NCI-H2029 treated with DMSO at 0.1 percent for 48 hours (cell line): ENCODE measurements at places on chromosomes 5 and 9.

- no peak for DNase-seq
These were observed 3.0 kb downstream of the RAD23B start for GRCh38 chr9:107286057-107286456.

DNA sequence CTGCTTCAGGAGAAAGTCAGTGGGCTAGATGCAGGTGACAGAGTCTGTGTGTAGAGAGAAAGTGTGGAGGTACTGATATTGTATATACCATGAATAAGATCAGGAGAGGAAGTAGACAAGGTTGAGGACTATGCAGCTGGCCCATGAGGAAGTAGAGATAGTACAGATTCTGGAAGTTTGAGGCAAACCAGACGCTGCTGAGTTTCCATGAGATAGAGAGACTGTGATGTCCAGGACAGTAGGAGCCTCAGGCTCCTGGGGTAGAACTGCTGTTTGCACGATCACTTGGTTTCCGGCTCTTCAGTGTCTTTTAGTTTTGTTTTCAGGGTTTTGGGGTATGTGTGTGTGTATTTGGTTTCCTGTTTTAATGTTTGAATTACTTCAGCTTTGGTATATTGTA lies 13.6 kb downstream of the OTULINL start:
- no peak for DNase-seq

DNA sequence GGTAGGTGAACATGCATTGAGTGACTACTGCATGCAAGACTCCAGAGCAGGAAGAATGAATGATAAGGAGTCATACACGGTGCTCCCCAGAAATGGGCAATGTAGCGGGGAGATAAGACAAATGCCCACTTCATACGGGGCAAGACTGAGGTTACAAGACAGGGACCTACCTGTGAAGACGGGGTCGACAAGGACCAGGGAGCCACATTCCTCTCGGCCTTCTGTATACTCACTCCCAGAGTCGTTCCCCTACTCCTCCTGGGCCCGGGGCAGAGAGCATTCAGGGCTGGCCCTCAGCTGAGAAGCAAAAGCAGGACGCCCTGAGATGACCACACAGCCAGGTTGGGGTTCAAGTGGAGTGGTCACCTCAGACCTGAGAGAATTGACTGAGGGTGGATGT lies 26.7 kb downstream of the PITX1 start:
- no peak for DNase-seq

DNA sequence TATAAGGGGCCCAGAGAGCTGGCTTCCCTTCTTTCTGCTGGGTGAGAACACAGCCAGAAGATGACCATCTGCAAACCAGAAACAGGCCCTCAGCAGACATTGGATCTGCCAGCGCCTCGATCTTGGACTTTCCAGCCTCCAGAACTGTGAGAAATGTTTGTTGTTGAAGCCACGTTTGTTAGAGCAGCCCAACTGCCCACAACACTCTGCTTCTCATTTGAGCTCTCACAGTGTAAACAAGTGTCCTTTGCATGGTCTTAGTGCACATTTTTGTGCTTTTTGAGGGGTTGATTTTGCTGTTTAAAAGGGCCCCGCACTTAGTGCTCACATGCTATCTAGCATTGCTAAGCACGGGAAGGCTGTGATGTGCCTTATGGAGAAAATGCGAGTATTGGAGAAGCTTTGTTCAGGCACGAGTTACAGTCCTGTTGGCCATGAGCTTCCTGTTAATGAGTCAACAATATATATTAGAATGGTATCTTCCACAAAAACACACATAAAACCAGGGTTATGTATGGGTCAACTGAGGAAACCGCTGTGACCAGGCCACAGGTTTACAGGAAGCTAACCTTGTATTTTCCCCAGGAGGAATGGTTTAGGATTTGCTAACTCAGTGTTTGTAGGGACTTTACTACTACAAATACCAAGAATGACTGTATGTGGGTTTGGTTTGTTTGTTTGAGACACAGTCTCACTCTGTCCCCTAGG lies 11.9 kb downstream of the CMBL start:
- DNase-seq = no peak

- no peak for DNase-seq
These were observed 22.5 kb downstream of the LHFPL2 start for GRCh38 chr5:78626009-78626571.

- no peak for DNase-seq
These were observed 11.7 kb downstream of the CDC14B start for GRCh38 chr9:96607971-96608370.

GRCh38 chr9:101629636-101630035 lies 34.9 kb upstream of the PPP3R2 start:
- DNase-seq = no peak

DNA sequence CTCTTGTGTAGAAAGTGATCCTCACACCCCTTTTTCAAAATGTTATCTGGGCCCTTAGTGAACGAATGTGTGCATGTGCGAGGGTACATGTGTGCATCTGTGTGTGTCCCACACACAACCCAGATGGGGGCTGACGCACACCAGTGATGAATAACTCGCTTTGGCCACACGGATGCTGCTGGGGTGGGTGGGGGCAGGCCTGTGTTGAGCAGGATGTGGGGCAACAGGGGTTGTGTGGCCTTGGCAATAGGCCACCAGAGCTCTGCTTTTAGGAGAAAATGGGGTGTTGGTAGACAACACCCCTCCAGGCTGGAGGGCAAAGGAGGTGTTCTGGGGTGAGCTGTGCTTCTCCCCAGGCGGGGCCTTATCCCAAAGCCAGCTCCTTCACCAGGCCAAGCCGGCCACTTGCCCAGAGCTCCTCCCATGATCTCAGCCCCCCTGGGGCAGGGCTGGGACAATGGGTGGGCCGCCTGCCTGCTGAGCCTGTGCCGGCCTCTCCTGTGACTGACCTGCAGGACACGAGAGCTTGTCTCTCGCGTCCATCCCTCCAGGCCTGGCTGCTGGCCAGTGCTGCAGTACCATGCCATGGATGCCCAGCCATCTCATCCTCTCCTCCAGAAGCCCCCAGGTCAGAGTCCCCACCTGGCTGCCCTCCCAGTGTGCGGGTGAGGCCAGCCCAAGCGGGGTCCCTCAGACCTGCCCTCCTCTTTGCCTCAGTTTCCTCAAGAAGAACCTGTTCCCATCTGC lies 1.7 kb downstream of the DBN1 start:
- no peak for DNase-seq

DNA sequence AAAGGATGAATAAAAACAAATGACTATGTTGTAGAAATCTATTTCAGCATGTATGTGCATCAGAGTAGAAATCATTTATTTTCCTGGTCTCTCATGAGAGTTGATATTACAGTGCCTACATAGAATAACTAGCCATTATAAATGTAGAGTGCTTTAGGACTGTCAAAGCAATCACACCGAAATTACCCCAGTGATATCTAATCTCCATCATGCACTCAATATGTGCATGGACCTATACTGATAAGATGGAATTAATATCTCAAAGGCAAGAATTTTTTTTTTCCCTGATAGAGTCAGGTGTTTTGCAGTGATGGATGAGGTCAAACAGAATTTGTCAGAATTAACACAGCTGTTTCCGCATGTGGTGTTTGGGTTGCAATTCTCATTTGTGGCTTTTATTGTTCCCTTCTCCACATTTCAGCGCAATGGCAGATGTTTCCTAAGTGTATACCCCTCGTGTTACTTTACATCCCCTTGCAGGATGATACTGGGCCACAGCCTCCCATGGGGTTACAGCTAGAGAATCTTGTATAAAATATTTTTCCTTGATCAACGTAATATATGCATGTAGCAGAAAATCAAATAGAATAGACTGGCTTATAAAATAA lies 298.8 kb downstream of the RASEF start:
- DNase-seq = no peak

GRCh38 chr5:110644357-110644756 lies 82.1 kb downstream of the TMEM232 start:
- no peak for DNase-seq

- no peak for DNase-seq
These were observed 4.6 kb downstream of the HOMER1 start for GRCh38 chr5:79509244-79509885.

GRCh38 chr5:2173151-2173834 lies 290.6 kb upstream of the IRX4 start:
- DNase-seq = no peak

GRCh38 chr9:94623253-94623652 lies 16.1 kb downstream of the FBP1 start:
- DNase-seq = no peak

DNA sequence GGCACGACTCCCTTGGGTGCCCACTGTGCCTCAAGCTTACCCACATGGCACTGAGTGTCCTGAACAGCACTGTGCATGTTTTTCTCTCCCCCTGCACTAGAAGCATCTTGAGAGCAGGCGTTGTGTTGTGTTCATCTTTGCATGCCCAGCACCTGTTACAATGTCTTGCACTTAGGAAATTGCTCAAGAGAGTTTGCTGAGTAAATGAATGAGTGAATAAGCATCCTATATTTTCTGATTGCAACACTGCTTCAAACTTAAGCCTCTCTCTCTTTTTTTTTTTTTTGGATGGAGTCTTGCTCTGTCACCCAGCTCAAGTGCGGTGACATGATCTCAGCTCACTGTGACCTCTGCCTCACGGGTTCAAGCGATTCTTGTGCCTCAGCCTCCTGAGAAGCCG lies 94.5 kb downstream of the LMNB1 start:
- no peak for DNase-seq

GRCh38 chr5:157917899-157918809 lies 59.2 kb upstream of the CLINT1 start:
- peak; percentile 17 for DNase-seq

DNA sequence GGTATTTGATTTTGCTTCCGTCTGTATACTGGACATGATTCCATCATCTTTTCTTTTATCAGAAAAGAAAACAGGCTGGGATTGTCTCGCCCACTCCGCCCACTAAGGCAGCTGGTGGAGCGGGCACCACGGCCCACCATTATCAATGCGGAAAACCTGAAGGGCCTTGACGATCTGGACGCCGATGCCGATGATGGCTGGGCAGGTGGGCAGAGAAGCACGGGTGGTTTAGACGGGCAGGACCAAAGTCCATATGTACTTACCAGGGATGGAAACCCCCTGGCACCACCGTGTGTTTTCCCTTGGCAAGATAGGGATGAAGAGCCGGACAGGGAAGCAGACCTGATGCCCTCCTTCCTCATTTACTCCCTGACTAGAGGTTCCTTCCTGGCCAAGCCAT lies 53.7 kb downstream of the PRRC2B start:
- DNase-seq = no peak

GRCh38 chr5:158614951-158615350 lies 484.8 kb downstream of the EBF1 start:
- DNase-seq = no peak

- DNase-seq = peak; percentile 47
These were observed 65.3 kb upstream of the EGFLAM start for GRCh38 chr5:38193015-38193581.

- no peak for DNase-seq
These were observed 32.1 kb downstream of the RAPGEF1 start for GRCh38 chr9:131707733-131708157.

DNA sequence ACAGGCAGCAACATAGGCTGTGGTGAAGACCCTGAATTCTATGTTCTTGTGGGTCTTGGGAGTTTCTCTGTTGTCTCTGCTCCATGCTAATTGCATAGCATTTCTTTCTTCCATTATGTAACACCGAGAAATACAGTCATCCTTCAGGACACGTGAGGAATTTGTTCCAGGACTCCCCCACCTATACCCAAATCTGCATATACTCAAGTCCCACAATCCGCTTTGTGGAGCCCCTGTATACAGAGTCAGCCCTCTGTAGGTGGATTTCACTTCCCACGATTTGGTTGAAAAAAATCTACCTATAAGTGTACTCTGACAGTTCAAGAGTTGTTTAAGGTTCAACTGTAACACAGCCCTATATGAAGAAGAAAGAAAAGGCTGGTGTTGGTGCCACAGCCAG lies 22.1 kb downstream of the ANKRD33B start:
- DNase-seq = no peak

GRCh38 chr9:134569626-134570025 lies 72.0 kb upstream of the COL5A1 start:
- no peak for DNase-seq

- no peak for DNase-seq
These were observed 397.5 kb downstream of the IRX2 start for GRCh38 chr5:2353871-2354440.

DNA sequence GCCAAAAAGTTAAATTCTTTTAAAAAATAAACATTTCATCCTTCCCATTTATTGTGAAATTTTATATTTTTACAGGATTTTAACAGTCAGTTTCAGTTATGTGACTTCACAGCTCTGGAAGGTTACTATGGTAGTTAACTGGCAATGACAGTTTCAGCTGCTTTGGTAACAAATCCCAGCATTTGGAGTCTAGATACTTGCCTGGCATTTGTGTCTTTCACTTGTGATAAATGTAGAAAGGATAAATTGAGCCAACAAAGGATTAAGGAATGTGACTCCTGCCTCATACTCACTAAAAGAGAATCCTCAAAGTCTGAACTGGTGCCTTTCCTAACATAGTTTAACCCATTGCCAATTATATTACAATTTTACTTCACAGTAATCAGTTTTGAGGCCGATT lies 315.5 kb downstream of the FER start:
- no peak for DNase-seq

- DNase-seq = no peak
These were observed 441.3 kb upstream of the ADAMTSL1 start for GRCh38 chr9:18032636-18033035.

GRCh38 chr5:132396589-132397031 lies 27.1 kb downstream of the SLC22A5 start:
- DNase-seq = no peak

- DNase-seq = no peak
These were observed 30.4 kb upstream of the FCN1 start for GRCh38 chr9:134948149-134948548.

- no peak for DNase-seq
These were observed 20.0 kb upstream of the FAM120AOS start for GRCh38 chr9:93473411-93473810.

DNA sequence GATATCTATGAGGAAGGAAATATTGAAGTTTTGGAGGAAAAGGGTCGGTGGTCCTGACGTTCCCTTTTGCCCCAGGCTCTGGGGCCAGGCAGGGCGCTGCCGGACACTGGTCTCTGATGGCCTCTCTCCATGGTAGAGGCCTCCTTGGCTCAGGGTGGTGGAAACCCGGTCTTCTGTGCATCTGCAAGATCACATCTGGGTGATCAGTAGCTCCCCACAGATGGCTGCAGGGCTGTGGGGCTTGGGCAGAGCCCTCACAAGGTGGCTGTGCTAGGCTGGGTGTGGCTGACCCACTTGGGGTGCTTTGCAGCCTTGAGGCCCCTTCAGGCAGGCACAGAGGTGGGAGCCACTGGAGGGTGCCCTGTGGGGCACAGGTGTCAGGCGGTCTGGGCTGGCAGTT lies 53.9 kb upstream of the RNU6ATAC start:
- DNase-seq = no peak

DNA sequence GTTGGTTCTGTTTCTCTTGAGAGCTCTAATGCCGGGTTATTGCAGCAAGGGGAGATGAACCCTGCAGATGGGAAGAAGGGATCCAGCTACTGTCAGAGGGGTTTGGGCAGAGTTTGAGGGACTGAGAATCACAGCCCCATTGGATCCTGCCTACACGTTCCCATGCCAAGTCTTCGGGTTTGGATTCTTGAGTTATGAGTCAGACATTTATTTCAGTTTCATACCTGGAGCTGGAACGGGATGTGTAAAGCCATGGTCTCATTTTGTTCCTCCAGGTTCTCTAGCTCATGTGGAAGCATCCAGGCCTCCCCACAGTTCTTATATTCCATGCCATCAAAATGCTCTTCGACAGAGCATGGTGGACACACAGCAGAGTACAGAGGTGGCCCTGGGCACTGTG lies 275.4 kb upstream of the IRX4 start:
- no peak for DNase-seq
